ENCODE measurements at places on chromosomes 6 and 20.

DNA sequence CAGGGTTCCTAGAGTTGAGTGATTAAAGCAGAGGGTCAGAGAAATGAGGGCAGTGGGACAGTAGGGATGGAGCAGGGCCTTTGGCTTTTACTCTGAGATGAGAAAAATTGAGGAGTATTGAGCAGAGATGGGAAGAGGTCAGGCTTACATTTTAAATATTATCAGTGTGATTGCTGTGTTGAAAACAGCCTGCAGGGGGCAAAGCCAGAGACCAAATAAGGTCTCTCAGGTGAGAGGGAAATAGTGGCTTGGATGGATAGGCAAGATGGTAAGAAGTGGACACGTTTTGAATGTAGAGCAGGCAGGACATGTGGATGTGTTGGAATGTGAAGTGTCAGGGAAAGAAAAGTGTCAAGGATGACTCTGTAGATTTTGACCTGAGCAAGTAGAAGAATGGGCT lies 105.0 kb upstream of the MAP3K7 start:
- no peak for DNase-seq

GRCh38 chr6:5223309-5223708 lies 37.4 kb downstream of the LYRM4 start:
- DNase-seq = no peak

GRCh38 chr6:69012211-69012610 lies 377.1 kb downstream of the ADGRB3 start:
- DNase-seq = no peak

GRCh38 chr20:61404303-61404702 lies 152.2 kb downstream of the CDH4 start:
- no peak for DNase-seq

- no peak for DNase-seq
These were observed 437 bp downstream of the CD40 start for GRCh38 chr20:46118481-46119020.

DNA sequence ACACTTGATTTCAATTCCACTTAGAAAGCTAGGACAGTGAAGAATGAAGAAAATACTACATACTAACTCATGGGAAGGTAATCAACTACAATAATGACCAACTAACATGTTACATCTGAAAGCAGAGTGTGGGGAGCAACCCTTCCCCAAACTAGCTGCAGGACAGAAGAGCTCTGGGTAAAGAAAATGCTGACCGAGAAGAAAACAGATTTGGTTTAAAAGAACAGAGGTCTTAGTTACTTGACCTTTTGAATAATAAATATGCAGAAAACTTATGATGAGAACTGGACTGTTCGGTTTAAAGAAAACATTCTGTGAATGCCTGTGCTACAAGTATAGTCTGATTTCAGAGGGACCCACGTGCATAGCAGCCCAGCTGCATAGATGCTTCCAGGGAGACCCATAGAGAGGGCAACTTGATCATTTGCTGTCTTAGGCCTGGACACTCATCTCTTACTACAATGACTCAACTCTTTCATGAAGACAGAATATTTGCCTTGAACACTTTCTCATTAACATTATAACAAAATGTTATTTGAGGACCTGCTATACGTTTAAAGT lies 53.5 kb downstream of the RALGAPA2 start:
- peak; percentile 44 for DNase-seq

DNA sequence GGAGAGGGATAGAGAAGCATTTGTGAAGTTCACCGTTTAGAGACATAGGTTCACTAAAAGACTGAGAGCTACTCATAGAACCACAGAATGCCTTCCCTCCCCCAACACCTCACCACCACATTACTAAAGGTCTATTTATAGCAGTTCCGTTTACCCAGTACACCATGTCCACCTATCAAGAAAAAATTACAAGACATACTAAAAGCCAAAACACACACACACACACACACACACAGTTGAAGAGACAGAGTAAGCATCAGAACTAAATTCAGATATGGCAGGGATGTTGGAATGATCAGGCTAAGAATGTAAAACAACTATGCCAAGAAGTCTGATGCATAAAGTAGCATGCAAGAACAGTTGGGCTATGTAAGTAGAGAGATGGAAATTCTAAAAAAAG lies 52.3 kb downstream of the SLC22A3 start:
- peak; percentile 50 for DNase-seq

- DNase-seq = peak; percentile 76
These were observed 98.5 kb downstream of the LY86 start for GRCh38 chr6:6686748-6687601.

DNA sequence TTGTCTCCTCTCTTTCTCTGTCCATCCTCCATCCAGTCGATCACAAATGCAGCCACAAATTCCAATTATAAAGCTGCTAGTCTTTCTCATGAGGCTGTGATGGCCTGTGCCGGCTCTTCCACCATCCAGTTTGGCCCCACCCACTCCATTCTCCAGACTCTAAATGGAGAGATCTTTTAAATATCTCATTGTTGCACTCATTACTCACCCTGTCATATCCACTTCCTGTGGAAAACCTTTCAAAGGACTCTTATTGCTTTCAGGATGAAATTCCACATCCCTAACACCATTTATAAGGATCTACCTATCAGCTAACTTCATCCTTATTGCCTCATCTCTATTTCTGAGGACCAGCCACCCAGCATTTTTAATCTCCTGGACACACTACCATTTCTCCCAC lies 70.6 kb downstream of the NRN1 start:
- no peak for DNase-seq

DNA sequence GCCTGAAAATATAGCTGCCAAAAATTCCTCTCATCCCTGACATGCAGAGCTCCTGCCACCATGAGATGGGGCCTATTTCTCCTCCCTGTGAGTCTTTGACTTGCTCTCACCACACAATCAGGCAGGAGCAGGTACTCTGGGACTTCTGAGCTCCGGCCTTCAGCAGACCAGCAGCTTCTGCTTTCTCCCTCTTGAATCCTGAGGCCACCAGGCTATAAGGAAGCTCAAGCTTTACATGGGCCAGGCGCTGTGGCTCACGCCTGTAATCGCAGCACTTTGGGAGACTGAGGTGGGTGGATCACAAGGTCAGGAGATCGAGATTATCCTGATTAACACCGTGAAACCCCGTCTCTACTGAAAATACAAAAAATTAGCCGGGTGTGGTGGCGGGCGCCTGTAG lies 238.7 kb upstream of the RREB1 start:
- DNase-seq = no peak

DNA sequence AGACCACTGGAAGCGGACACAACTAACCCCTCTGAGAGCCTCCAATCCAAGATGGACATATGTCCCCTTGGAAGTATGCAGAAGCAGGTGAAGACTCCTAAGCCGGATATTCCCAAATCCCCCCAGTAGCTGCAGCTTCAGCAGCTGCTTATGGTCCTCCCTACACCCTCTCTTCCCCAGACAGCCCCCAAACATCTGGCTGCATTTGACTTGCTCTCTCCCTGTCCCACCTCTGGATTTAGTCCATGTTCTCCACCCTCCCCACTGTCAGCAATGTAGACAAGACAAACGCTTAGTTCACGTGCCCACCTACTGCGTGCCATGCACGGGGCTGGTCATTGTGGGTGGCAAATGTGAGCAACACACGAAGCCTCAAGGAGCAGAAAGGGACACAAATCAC lies 4.6 kb upstream of the ADAM33 start:
- no peak for DNase-seq

- DNase-seq = no peak
These were observed 11.5 kb downstream of the SLC4A11 start for GRCh38 chr20:3227506-3227905.

DNA sequence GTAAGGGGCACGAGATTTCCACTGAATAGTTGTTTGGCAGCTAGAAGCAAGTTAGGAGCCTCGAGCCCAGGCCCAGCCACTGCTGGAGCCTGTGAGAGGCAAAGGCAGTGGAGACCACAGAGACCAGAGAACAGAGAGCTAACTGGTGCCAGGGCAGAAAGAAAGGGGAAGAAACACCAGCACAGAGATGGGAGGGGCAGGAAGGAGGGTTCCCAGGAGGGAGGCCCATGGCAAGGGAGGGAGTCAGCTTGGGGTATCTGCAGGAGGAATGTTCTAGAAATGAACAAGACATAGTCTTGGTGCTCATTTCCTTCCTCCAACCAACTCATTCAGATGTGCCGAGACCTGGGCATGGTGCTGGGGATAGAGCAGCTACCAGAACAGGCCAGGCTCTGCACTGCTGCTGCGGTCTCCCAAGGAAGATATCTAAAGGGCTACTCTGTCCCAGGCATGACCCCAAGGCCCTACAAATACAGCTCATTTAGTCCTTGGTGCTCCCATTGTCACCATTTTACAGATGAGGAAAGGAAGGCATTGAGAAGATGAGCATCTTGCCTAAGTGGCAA lies 10.7 kb downstream of the ANGPT4 start:
- no peak for DNase-seq

DNA sequence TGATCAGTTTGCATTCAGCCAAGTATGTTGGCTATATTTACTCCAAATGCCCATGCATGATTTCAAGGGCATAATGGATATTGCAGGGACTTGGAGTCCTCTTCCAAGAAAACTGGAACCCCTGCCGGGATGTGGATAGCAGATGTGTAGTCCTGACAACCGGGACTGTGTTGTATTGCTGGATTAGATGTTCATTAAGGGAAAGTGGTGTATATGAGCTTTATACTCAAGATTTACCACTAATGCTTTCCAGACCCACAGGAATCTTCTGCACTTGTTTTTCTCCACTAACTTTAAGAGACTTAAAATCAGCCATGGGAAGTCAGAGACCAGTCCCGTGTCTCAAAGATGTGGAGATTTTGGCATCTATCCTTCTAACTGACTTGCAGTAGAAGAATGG lies 770.9 kb downstream of the HDGFL1 start:
- no peak for DNase-seq

DNA sequence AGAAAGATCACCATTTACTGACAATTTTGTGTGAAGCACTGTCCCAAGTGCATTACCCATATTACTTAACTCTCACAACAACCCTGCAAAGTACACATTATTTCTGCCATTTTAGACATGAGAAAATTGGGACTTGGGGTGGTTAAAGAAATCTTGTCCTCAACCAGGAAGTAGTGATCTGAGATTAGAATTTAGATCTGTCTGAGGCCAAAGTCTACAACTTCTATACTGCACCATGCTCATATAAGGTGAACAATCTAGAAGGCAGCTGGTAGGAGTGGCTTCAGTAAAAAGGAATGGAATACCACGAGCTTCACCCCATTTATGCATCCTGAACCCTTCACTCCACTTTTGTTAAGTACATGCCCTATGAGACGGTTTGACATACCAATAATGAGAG lies 87.6 kb downstream of the QRSL1 start:
- DNase-seq = no peak

- peak; percentile 11 for DNase-seq
These were observed 63.4 kb downstream of the TXNDC5 start for GRCh38 chr6:7846966-7847818.

DNA sequence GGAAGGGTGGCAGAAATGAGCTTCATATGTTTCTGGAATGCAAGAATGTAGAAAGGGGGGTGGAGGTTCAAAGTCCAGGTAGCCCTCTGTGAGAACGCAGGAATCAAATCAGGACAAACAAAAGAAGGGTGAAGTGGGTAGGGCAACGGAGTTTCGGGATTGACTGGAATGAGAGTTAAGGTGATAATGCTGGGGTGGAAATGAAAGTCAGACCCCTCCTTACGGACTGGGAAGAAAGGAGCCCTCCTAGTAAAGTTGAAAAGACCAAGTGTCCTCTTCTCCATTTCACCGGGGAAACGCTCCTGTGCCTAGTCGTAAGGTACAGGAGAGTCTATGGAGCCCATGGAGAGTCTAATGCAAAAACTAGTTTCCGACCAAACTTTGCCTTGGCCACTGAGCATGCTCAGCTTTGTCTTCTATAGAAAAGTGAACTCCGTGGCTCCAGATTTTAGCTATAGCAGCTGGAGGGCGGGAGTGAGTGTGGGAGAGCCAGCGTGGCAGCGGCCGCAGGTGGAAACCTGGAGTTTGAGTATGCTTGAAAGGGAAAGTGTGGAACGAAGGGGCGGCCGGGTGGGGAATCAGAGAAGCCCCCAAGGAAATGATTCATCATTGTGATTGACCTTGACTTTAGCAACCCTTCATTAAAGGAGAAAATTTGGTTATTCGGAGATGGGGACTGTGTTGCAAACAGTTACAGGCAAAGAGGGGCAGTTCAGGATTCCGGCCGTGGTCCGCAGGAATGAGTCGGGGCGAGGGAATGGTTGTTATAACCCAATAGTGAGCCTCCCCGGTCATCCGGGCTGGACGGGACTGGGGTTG lies 1.3 kb upstream of the LRRC1 start:
- DNase-seq = peak; percentile 60

GRCh38 chr20:49570828-49571552 lies 3.1 kb upstream of the PTGIS start:
- DNase-seq = peak; percentile 43

DNA sequence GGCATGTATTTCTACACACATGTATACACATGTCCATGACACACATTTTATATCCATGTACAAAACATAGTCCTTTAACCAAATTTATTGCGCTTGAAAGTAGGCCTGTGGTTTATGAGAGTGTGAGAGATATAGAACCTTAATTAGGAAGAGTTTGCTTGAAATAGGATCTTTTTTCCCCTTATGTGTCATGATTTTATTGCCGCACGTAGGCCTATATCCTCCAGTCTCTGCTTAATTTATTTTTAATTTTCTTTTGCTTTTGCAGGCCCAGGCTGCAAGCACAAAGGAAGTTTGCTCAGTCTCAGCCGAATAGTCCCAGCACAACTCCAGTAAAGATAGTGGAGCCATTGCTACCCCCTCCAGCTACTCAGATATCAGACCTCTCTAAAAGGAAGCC lies 205.9 kb downstream of the JARID2 start:
- no peak for DNase-seq

DNA sequence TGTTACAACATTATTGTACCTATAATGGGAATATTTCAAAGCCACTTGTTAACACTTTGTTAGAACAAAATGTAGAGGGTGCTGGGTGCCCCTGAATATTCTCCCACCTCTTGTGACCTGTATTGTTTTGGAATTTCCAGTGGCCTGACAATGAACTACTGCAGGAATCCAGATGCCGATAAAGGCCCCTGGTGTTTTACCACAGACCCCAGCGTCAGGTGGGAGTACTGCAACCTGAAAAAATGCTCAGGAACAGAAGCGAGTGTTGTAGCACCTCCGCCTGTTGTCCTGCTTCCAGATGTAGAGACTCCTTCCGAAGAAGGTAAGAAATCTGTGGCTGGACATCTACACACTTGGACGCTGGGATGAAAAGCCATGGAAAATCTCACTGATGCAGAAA lies 28.9 kb downstream of the PLG start:
- DNase-seq = peak; percentile 3

DNA sequence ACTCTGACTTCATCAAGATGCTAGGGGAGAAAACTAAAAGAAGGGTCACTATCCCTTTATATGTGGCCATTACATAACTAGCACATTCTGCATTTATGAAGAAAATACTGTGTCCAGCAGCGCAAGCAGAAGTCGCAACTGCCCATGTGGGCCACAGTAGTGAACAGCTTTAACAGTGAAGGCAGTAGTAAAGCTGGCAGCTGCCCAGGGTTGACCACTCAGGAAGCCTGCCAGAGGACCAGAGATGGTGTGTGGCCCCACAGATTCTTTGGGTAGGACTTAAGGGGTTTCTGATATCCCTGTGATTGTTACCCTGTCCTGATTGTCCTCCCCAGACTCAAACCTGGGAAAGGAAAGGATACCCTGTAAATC lies 88.3 kb upstream of the NT5E start:
- no peak for DNase-seq

GRCh38 chr6:68082086-68082485 lies 553.0 kb upstream of the ADGRB3 start:
- DNase-seq = peak; percentile 1

Data from brain microvascular endothelial cell (primary cell).